ENCODE measurements at places on chromosomes 6 and 20.

DNA sequence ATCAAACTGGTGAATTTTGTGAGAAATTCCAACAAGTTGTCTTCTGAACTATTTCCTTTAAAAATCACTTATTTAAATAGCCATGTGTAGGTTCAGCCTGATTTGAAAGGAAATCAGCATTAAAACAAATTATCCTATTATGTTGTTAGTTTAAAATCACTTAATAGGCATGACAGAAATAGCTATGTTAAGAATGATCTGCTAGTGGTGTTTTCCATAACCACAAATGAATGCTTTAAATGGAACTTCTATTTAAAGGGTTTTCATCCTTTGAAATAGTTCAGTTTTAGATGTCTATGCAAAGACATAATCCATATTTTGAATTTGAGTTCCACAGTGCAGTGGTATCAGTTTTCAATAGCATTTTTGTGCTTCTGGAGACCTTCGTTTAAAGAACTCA is 120.1 kb downstream of the PLEKHG1 start:
- no peak for DNase-seq

- DNase-seq: no peak
These were observed 66.9 kb upstream of the KCNK16 start for GRCh38 chr6:39389484-39389767.

DNA sequence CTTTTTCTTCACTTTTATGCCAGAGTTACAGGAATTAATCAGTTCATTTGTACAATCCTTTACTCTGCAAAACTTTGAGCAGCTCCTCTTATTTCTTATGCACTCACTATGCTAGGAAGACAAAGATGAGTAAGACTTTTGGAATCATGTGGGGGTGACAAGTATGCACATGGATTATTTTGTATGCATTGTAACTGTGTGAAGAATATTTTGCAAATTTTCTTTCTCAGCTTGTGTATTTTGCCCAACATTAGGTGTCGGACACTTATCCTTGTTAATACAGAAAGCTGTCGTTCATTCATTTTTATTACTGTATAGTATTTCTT is 88.6 kb downstream of the PPP1R14C start:
- no peak for DNase-seq

GRCh38 chr6:133394630-133395029 is 153.5 kb downstream of the EYA4 start:
- no peak for DNase-seq

DNA sequence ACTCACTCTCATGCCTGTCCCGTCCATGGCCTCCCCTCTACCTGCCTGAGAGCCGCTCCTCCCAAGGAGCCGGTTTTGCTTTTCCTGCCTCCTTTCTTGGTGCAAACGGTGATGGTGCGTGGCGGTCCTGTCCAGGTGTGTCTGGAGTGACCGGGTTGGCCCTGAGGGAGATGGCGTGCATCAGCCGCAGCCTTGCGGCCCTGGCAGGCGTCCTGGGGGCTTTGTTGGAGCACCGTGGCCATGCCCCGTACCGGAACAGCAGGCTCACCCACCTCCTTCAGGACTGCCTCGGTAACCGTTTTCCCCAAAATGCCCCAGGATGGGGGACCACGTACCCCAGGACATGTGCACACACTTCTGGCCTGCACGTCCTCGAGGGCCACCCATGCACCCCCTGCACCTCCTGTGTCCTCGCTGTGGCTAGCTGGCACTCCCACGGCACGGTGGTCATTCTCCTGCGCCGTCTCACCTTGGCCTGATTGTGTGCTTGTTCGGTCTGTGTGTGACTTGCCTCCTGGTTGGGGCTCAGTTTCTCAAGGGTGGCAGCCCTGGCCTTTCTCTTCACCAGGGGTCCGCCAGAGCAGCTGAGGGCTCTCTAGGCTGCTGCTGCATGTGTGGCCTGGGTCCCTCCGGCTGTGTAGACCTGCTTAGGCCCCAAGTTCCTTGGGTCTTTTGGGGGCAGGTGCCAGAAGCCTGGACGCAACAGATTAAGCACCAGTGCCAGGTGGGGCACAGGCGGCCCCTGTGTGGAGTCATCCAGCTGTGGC is 36.4 kb downstream of the FRMD1 start:
- DNase-seq: no peak

- no peak for DNase-seq
These were observed 570.0 kb downstream of the TBC1D32 start for GRCh38 chr6:120764312-120764711.

- DNase-seq: no peak
These were observed 574.9 kb upstream of the CHD6 start for GRCh38 chr20:42193119-42193518.

DNA sequence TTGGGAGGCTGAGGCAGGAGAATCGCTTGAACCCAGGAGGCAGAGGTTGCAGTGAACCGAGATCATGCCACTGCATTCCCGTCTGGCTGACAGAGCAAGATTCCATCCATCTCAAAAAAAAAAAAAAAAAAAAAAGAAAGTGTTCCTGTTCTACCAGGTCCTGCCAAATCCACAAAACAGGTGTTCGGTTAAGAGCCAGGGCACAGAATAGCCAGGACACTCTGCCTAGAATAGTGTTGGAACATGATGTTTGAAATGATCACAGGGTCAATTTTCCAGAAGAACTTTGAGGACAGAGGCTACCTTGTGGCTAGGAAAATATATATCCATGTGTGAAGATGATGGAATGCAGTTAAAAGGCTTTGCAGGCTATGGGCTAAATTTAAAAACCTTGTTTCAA is 63.6 kb upstream of the TRAF3IP2 start:
- no peak for DNase-seq

DNA sequence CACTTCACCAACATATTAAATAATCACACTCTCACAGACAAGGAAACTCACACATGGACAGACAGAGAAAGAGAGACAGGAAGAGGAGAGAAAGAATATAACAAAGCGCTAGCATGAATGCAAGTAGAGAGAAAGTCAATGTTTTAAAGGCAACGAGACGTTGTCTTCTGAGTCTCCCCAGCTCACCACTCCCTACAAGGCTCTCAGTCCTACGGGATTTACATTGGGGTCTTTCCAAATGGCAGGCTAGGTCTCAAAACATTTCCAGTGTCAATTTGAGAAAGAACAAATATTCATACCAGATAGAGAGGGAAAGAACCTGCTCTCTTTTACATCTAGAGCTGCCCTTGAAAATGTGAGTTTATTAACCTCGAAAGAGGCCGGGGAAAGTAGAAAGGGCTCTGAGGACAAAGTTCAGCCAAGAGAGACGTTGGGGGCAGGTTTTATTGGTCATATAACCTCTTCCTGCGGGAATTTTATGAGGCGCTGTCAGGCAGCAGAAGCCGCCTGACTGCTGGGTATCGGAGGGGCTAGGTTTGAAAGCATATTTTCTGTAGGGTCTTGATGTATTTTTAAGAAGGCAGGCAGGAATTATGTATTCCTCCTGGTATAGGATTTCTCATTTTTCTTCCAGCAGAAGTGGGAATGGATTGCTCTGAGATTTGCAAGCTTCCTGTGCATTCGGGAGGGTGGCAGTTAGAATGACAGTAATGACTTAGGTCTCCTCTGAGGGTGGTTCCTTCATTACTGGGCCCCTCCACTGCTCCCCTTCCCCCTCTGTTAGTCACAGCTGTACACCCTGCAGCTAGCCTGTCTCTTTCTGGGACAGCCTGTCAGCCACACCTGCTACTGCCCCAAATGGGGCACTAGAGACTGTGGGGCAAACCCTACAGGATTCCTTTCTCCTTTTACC is 34.4 kb upstream of the KIF16B start:
- no peak for DNase-seq

GRCh38 chr20:38426006-38426897 is 8.9 kb downstream of the SNHG17 start:
- DNase-seq: no peak

DNA sequence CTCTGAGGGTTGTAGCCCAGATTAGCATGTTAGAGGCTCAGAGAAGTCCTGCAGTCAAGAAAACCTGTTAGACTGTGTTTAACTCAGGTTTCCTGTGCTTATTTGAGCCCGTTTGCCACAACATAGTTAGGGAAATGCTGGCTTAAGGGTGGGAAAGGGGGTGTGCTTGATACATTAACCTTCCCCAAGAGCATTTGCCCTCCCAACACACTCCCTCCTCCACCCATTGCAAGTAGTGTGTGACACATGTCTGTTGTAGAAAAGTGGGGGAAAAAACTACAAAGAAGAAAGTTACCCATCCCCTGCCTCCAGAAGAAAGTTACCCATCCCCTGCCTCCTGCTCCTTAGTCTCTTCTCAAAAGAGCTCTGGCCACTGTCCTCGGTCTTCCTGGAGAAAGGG is 36.8 kb upstream of the MRPS18A start:
- DNase-seq: no peak

- DNase-seq: no peak
These were observed 153.9 kb upstream of the ENPP5 start for GRCh38 chr6:46324706-46325105.

- no peak for DNase-seq
These were observed 154.6 kb upstream of the AHI1 start for GRCh38 chr6:135651964-135652755.

- no peak for DNase-seq
These were observed 54.2 kb upstream of the MLIP start for GRCh38 chr6:54057058-54057457.

- no peak for DNase-seq
These were observed 120.2 kb upstream of the RNF24 start for GRCh38 chr20:4135385-4136077.

DNA sequence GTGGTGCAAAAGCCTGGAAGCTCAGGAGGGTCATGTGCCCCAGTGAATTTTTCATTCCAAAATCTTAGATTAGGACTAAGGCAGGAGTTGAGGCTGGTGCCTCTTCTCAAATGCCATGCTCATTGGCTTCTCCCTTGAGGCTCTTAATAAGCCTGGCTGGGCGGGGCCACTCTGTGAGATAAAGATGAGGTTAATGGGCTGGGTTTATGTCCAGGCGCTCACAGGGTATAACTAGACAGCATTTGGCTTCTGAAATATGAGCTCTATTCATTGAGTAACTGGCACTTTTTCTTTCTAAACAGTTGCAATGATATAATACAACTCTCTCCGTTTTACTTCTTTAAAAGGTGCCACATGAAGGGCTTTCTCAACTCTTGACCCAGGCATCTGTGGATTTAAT is 156.3 kb downstream of the SCML4 start:
- DNase-seq: peak; percentile 81
